ENCODE measurements at places on chromosomes 3 and 15.

GRCh38 chr3:197682713-197683112, 54.0 kb downstream of the RUBCN start:
- no peak for DNase-seq

DNA sequence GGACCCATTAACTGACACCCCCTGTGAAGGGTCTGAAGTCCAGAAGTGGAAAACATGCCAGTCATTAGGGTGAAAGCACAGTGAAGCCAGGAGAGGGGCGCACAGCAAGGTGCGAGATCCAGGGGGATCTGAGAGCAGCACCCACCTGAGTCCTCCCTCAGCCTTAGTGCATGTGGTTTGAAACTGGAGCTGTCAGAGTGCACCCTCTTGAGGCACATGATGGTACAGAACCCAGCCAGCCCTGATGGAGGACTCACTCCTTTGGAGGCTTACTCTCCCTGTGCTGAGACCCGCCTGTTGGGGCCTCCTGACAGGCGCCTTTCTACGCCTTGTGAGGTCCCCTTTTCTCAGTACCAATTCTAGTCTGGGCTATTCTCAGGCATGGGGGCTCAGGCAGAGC, 77.8 kb downstream of the IL20RB start:
- no peak for DNase-seq

GRCh38 chr15:42672444-42672843, 64.5 kb downstream of the CDAN1 start:
- DNase-seq, result no peak

- no peak for DNase-seq
Observed at GRCh38 chr15:83379579-83379959, 67.6 kb upstream of the SH3GL3 start.

- DNase-seq, result no peak
Observed at GRCh38 chr3:40534283-40534682, 9.5 kb downstream of the ZNF621 start.

- DNase-seq, result no peak
Observed at GRCh38 chr15:45088801-45089711, 24.9 kb downstream of the DUOX2 start.

- no peak for DNase-seq
Observed at GRCh38 chr3:105538483-105538882, 171.8 kb downstream of the ALCAM start.

DNA sequence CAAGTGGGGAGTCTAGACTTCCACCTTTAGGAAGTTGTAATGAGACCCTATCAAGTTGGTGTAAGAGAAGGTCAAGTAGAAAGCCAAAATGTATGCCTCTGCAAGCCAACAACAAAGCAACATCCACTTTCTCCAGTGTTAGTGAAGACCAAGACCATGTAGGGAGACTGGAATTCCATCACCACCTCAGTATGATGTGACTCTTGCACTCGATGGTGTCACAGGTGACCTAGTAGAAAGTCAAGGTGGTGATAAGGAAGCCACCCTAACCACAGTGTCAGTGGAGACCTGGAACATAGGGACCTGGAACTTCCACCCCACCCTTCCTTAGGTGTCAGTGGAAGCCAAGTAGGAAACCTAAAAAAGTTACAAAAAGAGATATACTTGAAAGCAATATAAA, 278.1 kb upstream of the KCNMB2 start:
- no peak for DNase-seq

- no peak for DNase-seq
Observed at GRCh38 chr15:51312166-51313073, 26.0 kb downstream of the CYP19A1 start.

GRCh38 chr3:14373753-14374376, 28.5 kb upstream of the SLC6A6 start:
- DNase-seq, result no peak

DNA sequence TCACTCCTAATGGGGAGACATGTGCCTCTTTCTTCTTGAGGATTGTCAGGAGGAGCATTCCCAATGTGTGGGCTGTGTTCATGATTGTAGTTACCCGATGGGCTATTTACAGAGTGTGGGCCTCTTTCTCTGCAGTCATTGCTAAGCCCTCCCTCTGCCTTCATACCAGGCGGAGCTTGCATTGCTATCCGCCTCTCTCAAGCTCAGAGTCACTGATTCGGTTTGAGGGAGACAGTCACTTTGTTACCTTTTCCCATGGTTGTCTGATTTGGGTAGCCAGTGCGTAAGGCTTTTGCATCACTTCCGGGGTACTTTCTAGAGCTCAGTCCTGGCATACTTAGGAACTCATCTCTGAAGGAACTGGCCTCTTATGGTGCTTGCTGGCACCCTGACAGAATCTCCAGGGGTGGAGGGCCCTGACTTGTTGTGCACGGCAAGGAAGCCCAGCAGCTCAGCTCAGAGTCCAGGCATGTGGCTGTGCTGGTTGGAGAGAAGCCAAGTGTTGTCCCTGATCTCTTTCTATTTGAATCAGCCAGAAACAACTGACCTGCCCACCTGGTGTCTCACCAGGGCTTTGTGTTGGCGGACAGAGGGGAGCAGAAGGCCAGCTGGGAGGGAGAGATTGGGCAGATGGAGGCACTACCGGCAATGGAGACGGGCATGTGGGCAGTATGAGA, 79.8 kb downstream of the EPHB1 start:
- DNase-seq, result no peak

GRCh38 chr3:62332835-62333244, 40.5 kb downstream of the FEZF2 start:
- no peak for DNase-seq

DNA sequence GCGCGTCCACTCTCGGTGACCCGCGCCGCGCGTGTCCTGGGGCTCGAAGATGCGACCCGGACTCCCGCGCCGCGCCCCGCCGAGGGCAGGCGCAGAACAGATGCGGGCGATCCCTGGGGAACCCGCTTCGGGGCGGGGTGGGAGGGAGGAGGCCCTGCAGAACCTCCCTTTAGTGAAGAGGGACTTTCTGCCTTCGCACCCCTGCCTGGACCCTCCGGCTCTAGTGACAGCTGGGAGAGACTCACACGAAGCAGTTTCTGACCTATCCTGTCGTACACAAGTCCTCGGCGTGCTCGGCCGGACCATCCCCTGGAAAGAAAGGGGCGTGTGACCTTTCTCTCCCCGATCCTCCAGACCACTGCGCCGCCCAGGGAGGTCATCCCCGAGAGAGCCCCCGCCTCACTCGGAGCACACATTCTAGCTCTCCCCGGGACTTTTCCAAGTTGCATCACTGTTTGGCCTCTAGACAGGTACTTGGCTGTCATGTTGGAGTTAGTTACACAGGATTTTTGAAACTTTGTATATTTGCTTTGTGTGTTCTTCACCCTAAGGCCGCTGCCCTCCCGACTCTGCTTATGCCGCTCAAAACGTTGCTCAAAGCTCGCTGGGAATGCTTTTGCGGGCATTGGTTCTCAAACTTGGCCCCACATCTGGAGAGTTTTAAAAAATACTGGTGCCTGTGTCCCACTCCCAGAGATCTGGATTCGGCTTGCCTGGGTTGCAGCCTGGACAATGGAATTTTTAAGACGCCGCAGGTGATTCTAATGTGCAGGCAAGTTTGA, 582 bp downstream of the CGNL1 start:
- DNase-seq, result no peak

- no peak for DNase-seq
Observed at GRCh38 chr3:175155172-175155571, 296.0 kb downstream of the NAALADL2 start.

- DNase-seq, result no peak
Observed at GRCh38 chr15:64051407-64052259, 5.3 kb upstream of the DAPK2 start.

DNA sequence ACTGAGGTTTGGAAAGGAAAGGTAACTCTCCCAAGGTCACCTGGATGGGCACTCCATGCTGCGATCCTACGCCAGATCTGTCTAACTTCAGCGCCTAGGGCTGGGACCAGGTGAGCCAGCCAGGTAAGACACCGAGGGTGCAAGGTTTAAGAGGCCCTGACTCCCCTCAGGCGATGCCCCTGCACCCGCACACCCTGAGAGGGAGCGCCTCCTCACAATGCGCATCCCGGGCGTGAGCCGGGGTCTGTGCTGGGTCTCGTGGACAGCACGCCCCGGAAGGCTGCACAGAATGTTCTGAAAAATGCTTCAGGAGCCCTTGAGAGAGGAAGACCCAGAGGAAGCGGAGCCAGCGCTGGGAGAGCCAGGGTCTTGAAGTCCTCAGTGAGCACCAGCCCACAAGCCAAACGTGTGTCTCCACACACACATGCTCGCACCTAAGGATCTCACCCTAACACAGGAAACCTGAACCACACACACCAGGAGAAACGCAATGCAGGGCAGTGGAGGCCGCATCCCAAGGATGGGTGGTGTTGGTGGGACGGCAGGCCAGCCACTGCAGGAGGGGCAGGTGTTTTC, 142.0 kb downstream of the ADAMTS17 start:
- no peak for DNase-seq

GRCh38 chr3:52237657-52238172, 1.2 kb downstream of the TWF2 start:
- DNase-seq, result peak; percentile 11

DNA sequence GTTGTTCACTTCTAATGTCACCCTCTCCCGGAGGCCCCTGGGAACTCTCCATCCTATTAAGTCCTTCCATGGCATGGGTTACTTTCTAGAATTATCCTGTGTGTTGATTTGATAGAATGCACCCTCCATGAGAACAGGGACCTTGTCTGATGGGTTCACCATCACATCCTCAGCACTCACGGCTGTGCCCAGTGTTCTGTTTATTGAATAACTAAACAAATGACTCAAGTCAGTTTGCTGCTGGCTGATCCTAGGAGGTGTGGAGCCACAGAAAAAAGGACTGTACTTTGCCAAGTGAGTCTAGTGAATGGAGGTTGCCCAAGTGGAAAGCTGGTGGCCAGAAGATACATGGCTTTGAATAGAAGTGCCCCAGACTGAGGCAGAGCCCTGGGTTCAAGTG, 48.5 kb upstream of the RAB6B start:
- no peak for DNase-seq

- no peak for DNase-seq
Observed at GRCh38 chr3:129555153-129555550, 12.2 kb downstream of the H1-8 start.

GRCh38 chr15:94704421-94704820, 473.1 kb downstream of the MCTP2 start:
- no peak for DNase-seq

DNA sequence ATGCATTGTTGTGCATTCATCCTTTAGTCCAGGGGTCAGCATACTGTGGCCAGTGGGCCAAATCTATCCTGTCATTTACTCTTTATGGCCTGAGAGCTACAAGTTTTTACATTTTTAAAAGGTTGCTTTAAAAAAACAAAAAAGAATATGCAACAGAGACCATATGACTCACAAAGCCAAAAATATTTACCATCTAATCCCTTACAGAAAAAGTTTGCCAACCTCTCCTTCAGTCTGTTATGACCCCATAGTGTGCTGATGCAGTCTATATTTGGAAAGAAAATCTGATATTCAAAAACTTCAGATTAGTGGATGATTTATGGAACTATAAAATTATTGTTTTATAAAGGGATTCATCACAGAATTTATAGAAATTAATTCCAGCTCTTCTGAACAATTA, 237.5 kb upstream of the IL12A start:
- no peak for DNase-seq

DNA sequence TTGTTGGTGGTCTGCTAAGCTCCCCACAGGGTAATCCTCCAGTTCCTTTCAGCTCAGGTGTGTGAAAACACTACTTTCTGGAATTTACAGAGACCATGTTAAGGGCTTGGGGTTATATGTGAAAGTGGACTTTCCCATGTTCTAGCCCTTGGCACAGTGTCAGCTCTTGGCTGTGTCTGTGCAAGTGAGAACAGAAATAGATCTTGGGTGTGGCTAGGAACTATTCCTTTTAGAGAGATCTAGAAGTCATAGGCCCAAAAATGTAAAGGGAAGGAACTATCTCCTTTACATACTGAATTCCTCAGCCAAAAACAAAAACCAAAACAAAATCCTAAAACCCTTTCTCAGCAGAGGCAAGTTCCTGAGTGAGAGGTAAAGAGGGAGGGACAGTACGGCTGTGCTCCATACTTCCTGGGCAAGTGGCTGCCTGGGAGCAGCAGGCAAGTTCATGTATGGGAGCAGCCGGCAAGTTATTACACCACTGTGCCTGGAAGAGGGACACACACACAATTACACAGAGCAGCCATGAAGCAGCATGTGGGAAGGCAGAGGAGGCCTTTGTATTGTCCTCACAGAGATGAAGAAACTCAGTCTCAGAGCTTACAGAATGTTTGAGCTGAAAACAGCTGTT, 19.9 kb upstream of the C3orf62 start:
- no peak for DNase-seq

DNA sequence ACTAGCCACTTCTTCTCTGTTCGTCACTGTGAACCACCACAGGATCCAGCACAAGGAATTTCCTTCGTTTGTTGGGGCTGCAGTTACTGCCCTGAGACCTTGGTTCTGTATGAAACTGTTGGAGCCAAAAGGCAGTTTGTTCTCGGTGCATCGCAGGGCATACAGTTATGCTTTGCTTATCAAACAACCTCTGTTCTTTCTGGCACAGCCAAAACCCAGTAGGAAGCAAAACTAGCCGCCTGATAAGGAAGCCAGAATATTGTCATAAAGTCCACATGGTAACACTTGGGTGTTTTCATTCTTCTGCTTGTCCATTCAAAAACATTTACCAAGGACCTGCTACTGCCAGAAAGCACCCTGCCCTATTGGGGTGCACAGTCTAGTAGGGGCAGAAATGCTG, 116.1 kb downstream of the RAB11A start:
- no peak for DNase-seq

GRCh38 chr3:72465853-72466252, 382.4 kb downstream of the SHQ1 start:
- no peak for DNase-seq

GRCh38 chr3:135009014-135009413, 214.0 kb downstream of the EPHB1 start:
- no peak for DNase-seq

DNA sequence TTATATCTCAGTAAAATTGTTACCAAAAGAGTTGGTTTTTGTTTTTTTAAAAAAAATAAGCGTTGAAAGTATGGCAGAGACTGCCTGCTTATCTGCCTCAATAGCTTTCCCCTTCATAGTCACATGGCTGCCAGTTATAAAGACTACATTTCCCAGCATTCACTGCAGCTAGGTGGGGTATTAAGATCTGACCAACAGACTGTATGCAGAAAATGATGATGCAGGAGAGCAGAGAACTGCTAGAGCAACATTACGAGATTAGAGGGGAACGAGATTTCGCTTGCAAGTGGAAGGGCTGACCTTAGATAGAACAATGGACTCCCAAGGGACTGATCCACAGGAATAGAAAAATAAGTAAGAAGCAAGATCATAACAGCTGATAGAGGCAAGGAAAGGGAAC, 14.3 kb downstream of the RHOA start:
- no peak for DNase-seq

DNA sequence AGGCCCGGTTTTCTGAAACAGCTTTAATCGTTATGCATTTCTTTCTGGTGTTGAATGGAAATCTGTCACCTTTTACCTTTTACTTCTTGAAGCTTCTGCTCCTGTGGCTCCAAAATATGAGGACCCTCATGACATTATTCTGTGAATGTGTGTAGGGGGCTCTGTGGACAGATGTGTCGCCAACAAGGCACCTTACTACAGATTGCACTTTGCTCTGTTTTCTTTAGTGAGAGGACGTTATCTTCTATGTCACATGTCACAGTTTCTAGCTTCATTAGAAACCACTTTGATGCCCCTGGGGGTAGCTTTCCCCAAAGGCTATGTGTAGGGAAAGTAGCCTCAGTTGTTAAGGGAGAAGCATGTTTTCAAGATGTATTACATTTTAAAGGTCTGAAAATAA, 195.6 kb downstream of the ZNF621 start:
- DNase-seq, result no peak

Measured in GF-D8 (cell line).